Ammon's horn (tissue), 1 donor: ENCODE measurements at places on chromosomes 1 and 21.

- no peak for DNase-seq
Observed at GRCh38 chr1:177732178-177732577, 237.7 kb downstream of the SEC16B start.

DNA sequence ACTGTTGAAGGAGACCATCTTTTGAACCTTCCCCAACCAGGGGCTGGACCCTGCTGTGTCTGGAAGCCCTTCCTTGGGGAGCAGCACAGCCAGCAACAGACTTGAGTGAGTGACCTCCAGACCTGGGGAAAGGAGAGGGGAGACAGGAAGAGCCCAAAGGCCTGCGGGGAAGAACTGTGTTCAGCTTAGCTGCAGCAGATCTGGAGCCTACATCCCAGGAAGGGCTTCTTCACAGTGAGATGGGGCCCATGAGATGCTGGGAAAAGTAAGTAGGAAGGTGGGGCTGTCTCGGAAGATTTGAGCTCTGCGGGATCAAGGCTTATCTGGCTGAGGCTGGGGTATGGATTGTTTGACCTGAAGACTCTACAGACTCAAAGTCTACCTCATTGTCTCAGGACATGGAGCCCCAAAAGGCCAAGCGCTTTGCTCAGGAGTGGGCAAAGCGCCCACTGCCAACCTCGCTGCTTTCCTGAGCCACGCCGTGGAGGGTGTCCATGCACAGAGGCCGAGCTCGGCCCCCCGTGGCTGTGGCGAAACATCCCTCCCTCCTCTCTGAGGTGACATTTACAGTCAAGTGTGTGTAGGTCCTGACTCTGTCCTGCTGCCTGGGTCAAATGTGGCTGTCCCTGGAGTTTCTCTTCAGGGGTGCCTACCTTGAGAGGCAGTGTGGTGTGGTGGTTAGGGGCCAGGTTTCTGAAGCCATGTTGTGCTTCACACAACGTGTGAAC, 24.5 kb downstream of the SPOCD1 start:
- DNase-seq = no peak

DNA sequence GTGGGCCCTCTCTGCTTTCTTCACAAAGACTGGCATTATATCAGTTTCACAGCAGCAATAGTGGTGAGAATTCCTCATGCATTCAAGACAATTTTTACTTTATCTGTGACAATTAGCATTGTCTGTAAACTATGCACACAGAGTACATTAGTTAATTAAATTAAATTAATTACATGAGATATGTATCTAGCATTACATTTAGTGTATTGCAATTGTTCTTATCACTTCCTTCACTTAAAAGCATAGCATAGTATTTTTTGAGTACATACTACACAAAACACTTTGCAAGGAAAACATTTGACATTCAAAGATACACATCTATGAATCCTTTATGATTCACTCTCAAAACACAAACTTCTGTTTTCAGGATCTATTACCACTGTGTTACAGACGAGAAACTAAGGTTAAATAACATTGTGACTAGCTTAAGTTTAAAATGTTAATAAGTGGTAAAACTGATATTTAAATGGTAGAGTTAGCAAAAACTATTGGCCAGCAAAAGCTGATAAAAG, 1542.6 kb downstream of the PLA2G4A start:
- no peak for DNase-seq

- no peak for DNase-seq
Observed at GRCh38 chr1:26897351-26897750, 2.9 kb downstream of the GPATCH3 start.

DNA sequence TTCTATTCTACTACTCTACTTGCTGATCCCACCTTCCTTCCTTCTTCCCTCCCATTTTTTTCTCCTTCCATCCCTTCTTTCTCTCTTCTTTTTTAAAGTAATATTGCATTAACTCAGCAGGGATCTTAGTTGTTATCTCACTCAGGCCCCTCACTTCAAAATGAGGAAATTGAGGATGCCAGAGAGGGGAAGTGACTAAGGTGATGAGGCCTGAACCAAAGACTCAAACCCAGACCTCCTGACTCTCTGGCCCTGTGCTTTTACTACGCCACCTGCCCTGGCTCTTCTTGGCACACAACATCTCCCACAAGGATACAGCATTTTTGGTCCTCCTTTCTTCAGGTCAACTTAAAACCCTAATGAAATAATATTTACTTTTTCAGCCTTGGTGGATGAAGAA, 151.7 kb upstream of the ZNF648 start:
- DNase-seq = no peak

DNA sequence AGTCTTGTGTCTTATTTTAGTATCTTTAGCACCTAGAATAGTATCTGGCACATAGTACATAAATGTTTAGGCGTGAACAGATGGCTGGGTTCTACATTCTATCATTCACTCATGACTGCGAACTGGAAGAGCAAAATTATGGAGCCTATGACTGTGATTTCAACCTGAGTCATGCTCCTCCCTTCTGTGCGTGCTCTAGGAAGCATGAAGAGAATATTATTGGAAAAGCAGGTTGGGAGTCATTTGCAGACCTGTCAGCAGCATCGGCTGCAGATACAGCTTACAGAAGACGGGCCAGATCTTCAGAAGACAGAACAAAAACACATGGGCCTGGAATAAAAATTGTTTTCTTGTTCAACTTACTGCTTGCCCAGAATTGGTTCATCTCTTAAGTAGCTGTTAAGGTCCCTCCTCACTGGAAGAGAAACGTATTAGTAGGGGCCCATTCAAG, 344.0 kb upstream of the USP24 start:
- DNase-seq = peak; percentile 60

GRCh38 chr1:54180701-54181360, 19.0 kb downstream of the CYB5RL start:
- DNase-seq = no peak

DNA sequence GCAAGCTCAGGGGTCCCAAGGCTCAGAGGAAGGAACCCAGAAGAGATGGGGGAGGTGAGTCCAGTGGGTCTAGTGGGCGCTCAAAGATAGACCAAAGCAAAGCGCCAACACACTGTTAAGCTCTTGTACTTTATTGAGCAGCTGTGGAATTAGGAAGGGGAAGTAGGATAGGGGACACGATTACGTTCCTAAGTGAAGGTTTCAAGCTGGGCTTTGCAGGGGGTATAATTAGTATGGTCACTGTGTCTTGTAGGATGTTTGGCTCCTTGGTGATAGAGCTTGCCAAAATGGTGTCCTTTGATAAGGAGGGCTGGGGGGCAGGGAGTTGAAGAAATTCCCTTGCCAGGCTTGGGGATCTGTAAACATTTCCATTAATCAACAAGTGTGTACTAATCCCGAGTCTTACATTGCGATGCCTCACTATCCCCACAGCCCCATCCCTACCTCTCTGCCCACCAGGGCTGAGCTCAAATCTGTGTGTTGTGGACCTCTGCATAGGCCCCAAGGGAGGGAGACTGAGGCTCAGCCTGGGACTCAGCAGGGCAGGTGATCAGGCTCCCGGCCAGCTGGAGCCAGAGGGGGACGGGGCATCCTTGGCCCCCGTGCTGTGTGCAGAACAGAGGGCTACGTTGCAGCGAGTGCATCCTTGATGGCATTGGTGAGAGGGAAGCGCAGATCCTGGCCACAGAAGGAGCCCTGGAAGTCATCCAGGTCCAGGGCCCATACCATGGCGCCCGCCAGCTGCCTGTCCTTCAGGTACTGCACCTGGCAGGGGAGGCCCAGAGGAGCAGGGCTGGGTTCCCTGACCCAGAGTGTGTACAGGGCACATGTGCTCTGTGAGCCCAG, 3.4 kb upstream of the MYBPH start:
- DNase-seq = no peak

DNA sequence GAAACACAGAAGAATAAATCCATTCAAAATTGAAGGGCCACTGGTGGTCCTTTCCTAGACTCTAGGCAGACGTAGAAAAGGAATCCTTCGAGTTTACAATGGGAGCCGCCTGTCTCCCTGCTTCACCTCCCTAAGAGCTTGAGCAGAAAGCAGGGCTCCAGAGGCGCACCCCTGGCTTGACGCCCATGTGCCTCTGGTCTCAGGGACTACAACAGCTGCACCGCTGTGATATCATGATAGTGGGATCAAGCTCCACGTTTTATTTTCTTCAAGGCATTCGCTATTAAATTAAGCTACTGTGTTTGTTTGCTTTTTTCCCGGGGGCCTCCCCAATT, 403 bp upstream of the C1orf122 start:
- DNase-seq = no peak

- no peak for DNase-seq
Observed at GRCh38 chr1:85581802-85582686, 1.5 kb downstream of the CCN1 start.

DNA sequence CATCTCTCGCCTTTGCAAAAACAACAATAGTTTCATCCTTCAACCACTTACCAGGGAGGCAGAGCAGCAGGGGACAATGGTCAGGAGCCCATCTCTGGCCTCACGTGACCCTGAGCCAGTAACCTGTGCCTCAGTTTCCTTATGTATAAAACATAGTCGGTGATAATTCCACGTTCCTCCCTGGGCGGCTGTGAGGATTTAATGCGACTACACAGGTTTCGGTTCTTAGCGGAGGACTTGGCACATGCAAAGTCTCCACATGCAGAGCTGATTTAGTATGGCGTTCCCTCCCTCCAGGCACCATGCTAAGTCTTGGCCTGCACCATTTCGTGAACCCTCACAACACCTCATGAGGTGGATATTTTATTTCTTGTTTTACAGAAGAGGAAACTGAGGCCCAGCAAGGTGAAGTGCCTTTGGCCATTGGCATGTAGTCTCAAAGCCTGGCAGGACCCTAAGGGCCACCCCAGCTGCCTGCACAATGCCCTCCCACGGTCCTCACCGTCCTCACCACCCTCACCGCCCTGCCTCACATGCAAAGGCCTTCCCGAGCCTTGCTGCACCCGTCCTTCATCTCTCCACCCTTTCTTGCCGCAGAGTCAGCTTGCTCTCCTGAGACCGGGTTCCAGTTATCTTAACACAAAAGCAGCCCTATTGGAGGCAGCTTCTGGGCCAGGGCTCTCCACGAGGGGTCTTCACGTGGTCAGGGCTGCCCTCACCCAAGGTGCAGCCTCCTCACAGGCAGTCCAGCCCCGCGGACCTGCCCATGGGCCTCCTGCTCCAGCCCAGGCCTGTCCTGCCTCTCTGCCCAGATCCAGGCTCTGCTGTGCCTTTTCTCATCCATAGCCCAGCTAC, 48.9 kb downstream of the SYF2 start:
- no peak for DNase-seq

- DNase-seq = peak; percentile 49
Observed at GRCh38 chr1:19505693-19506457, 20.5 kb upstream of the CAPZB start.

GRCh38 chr1:9426291-9426711, 113.0 kb upstream of the SLC25A33 start:
- peak; percentile 35 for DNase-seq

DNA sequence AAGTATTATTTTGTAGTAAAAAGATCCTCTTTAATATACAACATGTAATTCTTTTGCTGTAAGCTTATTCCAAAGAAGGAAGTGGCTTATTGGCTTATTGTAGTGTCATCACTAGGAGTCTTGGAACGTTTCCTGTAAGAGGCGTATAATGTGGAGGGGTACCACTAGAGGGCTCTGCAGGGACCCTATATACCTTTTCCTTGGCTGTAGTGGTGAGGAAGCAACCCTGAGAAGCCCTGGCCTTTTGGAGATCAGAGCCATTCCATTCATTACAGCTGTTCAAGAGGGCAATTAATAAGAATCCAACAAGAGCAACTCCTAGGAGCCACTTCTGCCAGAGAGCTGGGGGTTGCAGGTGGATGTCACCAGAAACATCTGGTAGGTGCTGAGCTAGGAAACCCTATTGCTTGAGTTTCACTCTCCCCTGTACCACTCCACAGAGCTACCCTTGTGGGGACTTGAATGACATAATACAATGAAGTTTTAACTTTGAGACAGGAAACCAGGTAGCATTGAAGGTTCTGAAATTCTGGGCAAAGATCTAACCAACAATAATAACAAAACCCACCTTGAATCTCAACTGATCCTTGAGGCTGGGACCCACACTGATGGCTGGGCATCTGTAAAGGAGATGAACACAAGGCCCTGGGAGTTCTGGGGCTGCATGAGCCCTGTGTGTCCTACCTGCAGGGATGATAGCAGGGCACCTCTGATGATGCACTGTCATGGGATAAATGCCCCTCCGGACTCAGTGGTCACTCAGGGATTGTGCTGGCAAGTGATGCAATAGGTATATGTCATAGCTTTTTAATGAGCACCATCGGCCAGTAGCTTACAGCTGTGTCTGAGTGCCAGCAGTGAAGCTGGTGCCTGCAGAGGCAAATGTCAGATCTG, 160.2 kb upstream of the COA6 start:
- peak; percentile 68 for DNase-seq

- DNase-seq = no peak
Observed at GRCh38 chr1:9654834-9655723, 3.5 kb downstream of the PIK3CD start.

GRCh38 chr1:162690672-162691434, 58.6 kb downstream of the DDR2 start:
- no peak for DNase-seq

GRCh38 chr1:219385787-219386427, 212.2 kb downstream of the LYPLAL1 start:
- peak; percentile 38 for DNase-seq

DNA sequence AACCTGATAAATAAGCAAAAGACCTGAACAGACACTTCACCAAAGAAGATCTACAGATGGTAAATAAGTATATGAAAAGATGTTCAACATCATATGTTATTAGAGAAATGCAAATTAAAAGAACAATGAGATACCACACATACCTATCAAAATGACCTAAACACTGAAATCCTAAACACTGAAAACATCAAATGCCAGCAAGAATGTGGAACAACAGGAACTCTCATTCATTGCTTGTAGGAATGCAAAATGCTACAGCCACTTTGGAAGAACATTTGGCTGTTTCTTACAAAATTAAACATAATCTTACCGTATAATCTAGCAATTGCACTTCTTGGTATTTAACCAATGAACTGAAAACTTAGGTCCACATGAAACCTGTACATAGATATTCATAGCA, 14.9 kb upstream of the PIGK start:
- DNase-seq = no peak

- DNase-seq = no peak
Observed at GRCh38 chr1:115412733-115413132, 74.7 kb upstream of the NGF start.

DNA sequence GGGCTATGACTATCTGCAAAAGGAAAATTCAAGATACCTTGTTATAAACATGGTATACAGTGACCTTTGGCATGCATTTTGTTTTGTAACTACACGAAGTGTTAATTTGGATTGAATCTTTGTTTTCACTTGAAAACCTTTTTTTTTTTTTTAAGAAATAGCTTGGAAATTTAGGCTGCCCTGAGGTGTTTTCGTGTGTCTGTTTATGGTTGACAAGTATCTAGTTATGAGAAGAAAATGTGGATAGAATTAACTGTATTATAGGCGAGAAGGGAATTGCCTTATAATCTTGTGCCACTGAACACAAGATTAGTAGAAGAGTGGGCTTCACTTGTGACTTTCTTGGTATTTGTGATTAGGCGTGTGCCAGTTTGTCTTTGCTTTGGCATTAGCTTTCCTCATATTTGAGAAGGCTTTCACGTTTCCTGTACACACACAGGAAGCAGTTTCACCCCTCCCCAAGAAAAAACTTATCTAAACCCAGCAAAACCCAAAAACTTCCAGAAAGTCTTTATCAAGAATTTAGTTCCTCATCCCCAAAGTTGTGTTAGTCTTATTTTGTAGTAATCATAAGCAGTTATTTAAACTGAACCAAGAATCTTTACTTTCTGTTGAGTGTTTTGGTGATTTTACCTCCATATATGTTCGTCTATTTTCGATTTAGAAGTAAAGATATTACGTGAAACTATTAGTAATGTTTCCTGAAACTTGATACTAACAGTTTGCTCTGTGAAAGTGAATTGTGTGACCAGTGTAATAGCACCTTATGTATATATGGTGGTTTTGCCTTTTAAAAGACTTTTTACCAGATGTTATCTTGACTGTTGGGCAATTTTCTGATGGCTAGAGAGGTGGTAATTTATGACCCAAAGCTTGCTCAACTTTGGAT, 3.8 kb downstream of the DYRK1A start:
- no peak for DNase-seq
